ENCODE measurements at places on chromosomes 1 and 21. TPM values are rescaled to one million over a fixed set of nuclear protein-coding genes. Genes with fewer than 3 reads are reported as not detected.
A peak's percentile ranks its signal among the peaks of the same experiment; 100 is the strongest.

GRCh38 chr1:42480921-42481320 is 17.8 kb downstream of the CCDC30 start:
- H3K4me1 ChIP-seq, result no peaks in the 10 kb centered on the region
- no peak for DNase-seq
- H3K36me3 ChIP-seq, result no peaks in the 10 kb centered on the region
- no peak overlapping the region for H3K27ac ChIP-seq
- no peaks in the 10 kb centered on the region for H3K27me3 ChIP-seq
- no peak overlapping the region for H3K4me3 ChIP-seq

GRCh38 chr1:31700468-31701090 is 3.2 kb downstream of the COL16A1 start:
- no peak overlapping the region for H3K27ac ChIP-seq
- peaks cover 37% of the 10 kb centered on the region for H3K36me3 ChIP-seq
- DNase-seq, result no peak
- peaks cover 15% of the 10 kb centered on the region for H3K4me1 ChIP-seq

Gene KCNE2
- polyA plus RNA-seq, result 0.31 TPM

GRCh38 chr1:218259800-218260199 is 25.3 kb upstream of the RRP15 start:
- no peaks in the 10 kb centered on the region for H3K4me1 ChIP-seq
- no peak overlapping the region for H3K4me3 ChIP-seq
- no peaks in the 10 kb centered on the region for H3K27me3 ChIP-seq
- DNase-seq, result no peak

Gene GCSAML
- polyA plus RNA-seq, result 0.18 TPM

- no peak overlapping the region for H3K27ac ChIP-seq
- peaks cover 10% of the 10 kb centered on the region for H3K4me1 ChIP-seq
- H3K36me3 ChIP-seq, result no peaks in the 10 kb centered on the region
- no peak overlapping the region for H3K4me3 ChIP-seq
- DNase-seq, result peak; percentile 94
- H3K27me3 ChIP-seq, result no peaks in the 10 kb centered on the region
Observed at GRCh38 chr1:55623311-55623710, 408.1 kb upstream of the USP24 start.

- H3K4me3 ChIP-seq, result no peak overlapping the region
Observed at GRCh38 chr1:69524015-69524414, 43.7 kb upstream of the LRRC7 start.

Gene STYXL2
- 0.02 TPM for polyA plus RNA-seq

- DNase-seq, result no peak
- H3K27ac ChIP-seq, result peak overlapping the region; percentile 78
- H3K27me3 ChIP-seq, result no peaks in the 10 kb centered on the region
- H3K4me1 ChIP-seq, result no peaks in the 10 kb centered on the region
- H3K36me3 ChIP-seq, result no peaks in the 10 kb centered on the region
- no peak overlapping the region for H3K4me3 ChIP-seq
Observed at GRCh38 chr1:25806418-25806817, 6.4 kb downstream of the SELENON start.

Gene HSPB7
- polyA plus RNA-seq, result 11.5 TPM

Gene SPRR2G
- not detected for polyA plus RNA-seq

- no peak overlapping the region for H3K27ac ChIP-seq
- H3K36me3 ChIP-seq, result no peaks in the 10 kb centered on the region
- peaks cover 2% of the 10 kb centered on the region for H3K4me1 ChIP-seq
- H3K27me3 ChIP-seq, result no peaks in the 10 kb centered on the region
Observed at GRCh38 chr1:87064309-87064708, 149.9 kb downstream of the HS2ST1 start.

DNA sequence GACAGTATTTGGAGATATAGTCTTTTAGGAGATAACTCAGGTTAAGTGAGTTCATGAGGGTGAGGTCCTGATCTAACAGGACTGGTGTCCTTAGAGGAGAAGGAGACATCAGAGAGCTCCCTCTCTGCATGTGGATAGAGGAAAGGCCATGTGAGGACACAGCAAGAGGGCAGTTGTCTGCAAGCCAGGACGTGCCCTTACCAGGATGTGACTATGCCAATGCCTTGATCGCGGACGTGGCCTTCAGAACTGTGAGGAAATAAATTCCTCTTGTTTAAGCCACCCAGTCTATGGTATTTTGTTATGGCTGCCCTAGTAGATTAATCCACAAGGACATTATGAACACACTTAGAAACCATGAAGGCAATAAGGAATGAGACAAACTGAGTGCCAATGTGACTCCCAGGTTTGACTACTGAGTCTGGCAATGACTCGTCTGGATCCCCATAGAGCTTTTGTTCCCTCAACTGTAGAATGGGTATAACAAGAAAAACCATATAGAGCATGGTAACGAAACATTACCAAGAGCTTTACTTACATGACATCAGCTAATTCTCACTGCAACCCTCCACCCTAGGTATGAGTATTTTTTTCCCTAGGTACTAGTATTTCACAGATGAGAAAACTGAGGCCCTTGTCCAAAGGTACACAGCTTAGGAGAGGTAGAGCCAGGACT is 6.5 kb downstream of the URB1 start:
- no peaks in the 10 kb centered on the region for H3K4me1 ChIP-seq
- H3K4me3 ChIP-seq, result no peak overlapping the region
- no peaks in the 10 kb centered on the region for H3K27me3 ChIP-seq

Gene PGLYRP4
- polyA plus RNA-seq, result 1.0 TPM

GRCh38 chr1:175720023-175720422 is 23.4 kb downstream of the TNR start:
- no peaks in the 10 kb centered on the region for H3K36me3 ChIP-seq
- H3K4me3 ChIP-seq, result no peak overlapping the region
- no peak for DNase-seq
- no peak overlapping the region for H3K27ac ChIP-seq
- H3K4me1 ChIP-seq, result no peaks in the 10 kb centered on the region

DNA sequence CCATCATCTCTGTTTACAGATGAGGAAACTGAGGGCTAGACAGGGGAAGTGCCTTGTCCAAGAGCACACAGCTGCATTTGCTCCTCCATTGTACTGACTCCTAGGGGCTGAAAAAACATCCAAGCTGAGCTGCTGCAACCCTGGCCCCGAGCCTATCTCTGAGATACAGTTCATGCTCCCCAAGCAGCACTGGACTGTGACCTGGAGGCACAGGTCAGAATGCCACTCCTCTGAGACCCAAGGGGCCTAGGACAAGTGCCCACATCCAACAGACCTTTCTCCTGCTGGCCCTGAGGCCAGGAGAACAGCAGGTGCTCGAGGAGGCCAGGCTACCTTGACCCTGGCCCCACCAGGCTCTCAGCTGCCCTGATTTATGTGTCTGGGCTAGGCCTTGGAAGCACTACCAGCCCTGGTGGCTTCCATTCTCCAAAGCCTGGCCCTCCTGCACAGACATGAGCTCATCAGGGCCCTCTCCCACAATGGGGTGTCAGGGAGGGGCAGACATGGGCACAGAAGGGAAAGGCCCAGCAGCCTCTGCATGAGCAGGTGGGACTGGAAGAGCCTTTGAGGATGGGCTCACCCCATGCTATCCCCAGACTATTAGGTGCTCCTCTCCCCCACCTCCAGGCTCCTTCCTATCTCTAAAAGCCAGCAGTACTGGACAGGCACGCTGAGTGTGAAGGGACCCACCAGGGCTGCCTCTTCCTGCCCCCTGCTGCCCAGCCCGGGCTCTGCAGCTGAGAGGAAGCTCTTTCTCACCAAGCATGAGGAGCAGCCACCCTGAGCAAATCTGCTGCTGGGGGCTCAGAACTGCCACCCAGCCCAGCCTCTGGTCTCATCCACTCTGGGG is 18.8 kb downstream of the ADGRB2 start:
- H3K36me3 ChIP-seq, result no peaks in the 10 kb centered on the region
- no peak overlapping the region for H3K4me3 ChIP-seq
- DNase-seq, result peak; percentile 43
- H3K27me3 ChIP-seq, result no peaks in the 10 kb centered on the region
- H3K27ac ChIP-seq, result no peak overlapping the region

DNA sequence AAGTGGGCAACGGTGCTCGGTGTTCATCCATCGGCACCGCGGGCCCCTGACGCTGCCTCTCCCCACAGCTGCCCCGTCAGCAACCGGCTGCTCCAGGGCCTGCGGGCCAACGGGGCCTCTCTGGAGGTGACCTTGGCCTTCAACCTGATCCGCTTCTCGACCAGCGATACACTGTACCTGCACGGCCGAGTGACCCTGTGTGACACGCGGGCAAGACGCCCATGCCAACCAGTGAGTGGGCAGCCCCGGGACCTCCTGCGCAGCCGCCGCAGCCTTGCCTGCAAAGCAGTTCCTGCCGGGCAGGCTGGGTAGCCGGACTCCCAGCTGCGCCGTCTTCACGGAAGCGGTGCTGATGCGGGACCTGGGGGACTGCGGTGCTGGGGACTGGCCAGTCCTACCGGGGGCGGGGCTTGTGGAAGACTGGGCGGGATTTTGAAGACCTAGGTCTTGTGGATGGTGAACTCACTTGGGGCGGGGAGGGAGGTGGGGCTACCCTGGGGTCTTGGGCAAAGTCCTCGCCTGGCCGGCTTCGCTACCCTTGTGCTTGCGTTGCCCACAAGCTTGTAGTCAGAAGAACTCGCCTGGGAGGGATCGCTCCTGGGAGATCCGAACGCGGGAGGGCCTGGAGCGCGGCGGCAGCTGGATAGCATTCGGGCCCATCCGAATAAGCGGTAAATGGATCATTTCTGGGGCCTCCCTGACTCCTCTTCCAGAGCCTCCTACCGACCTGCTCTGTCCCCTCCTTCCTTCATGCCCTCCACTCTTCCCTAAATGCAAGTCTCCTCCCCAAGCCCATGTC is 8.8 kb upstream of the CEP85 start:
- DNase-seq, result peak; percentile 28
- H3K27me3 ChIP-seq, result peaks cover 24% of the 10 kb centered on the region
- no peaks in the 10 kb centered on the region for H3K36me3 ChIP-seq
- H3K4me3 ChIP-seq, result no peak overlapping the region

GRCh38 chr1:3581296-3582036 is 29.8 kb downstream of the MEGF6 start:
- no peak overlapping the region for H3K27ac ChIP-seq
- no peak overlapping the region for H3K4me3 ChIP-seq
- peak; percentile 78 for DNase-seq
- no peaks in the 10 kb centered on the region for H3K36me3 ChIP-seq
- H3K27me3 ChIP-seq, result no peaks in the 10 kb centered on the region
- H3K4me1 ChIP-seq, result no peaks in the 10 kb centered on the region

GRCh38 chr1:232795497-232796053 is 9.6 kb upstream of the MAP10 start:
- H3K4me1 ChIP-seq, result no peaks in the 10 kb centered on the region
- H3K27me3 ChIP-seq, result no peaks in the 10 kb centered on the region
- H3K4me3 ChIP-seq, result no peak overlapping the region
- no peaks in the 10 kb centered on the region for H3K36me3 ChIP-seq
- no peak overlapping the region for H3K27ac ChIP-seq
- peak; percentile 56 for DNase-seq

Gene CDA
- polyA plus RNA-seq, result 3.3 TPM

- peaks cover 12% of the 10 kb centered on the region for H3K4me1 ChIP-seq
- DNase-seq, result no peak
- H3K27ac ChIP-seq, result peak overlapping the region; percentile 2
- H3K27me3 ChIP-seq, result peaks cover 2% of the 10 kb centered on the region
Observed at GRCh38 chr1:112268408-112268807, 127.6 kb upstream of the CTTNBP2NL start.

DNA sequence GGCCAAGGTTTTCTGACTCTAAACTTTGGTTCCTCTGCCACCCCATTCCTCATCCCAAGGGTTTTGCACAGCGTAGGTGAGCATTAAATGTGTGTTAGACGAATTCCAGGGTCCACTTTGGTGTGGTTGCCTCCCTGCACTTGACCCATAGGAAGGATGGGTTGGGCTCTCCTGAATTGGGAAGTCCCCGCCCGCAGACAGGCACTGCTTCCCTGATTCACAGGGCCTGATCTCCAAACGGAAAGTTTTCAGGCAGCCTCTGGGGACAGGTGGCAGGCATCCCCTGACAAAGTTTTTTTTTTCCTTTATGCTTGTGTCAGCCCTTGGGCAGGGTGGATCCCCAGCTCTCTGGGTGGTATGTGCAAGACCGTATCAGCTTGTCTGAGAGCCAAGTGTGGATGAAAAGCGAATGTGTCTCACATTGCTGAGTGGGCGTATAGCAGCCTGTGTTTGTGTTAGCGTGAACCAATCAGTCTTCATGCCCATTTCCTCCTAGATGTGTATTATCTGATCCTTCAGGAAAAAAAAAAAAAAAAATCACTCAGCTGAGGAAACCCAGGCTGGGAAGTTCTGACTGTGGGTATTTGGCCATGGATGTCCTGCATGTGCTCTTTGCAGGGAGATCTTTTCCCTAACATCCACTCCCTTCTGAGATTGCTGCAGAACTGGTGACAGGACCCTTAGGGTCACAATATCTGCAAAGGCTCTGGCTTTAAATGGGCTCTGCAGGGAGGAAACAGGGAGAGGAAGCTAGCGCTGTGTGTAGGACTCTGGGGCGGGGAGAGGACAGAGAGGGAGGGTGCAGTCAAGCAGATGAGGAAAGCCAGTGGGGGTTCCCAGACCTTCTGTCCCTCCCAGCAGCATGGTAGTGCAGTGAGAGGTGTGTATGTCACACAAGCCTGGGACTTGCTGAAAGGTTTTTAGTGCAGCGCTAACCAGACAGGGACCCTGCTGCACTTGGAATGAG is 42.2 kb upstream of the TRABD2B start:
- no peak overlapping the region for H3K4me3 ChIP-seq
- DNase-seq, result peak; percentile 87
- H3K36me3 ChIP-seq, result no peaks in the 10 kb centered on the region

- DNase-seq, result no peak
- H3K36me3 ChIP-seq, result no peaks in the 10 kb centered on the region
- no peaks in the 10 kb centered on the region for H3K27me3 ChIP-seq
- no peak overlapping the region for H3K27ac ChIP-seq
Observed at GRCh38 chr1:205337481-205337880, 15.9 kb upstream of the NUAK2 start.

Gene C1orf185
- polyA plus RNA-seq, result not detected

GRCh38 chr1:159561497-159561896 is 25.7 kb upstream of the OR10J5 start:
- DNase-seq, result no peak
- no peak overlapping the region for H3K27ac ChIP-seq
- no peaks in the 10 kb centered on the region for H3K36me3 ChIP-seq
- H3K4me1 ChIP-seq, result no peaks in the 10 kb centered on the region
- H3K27me3 ChIP-seq, result no peaks in the 10 kb centered on the region

GRCh38 chr1:116514708-116515525 is 55.9 kb downstream of the CD58 start:
- DNase-seq, result no peak
- H3K4me1 ChIP-seq, result no peaks in the 10 kb centered on the region
- H3K27me3 ChIP-seq, result no peaks in the 10 kb centered on the region
- peak overlapping the region; percentile 82 for H3K27ac ChIP-seq

- no peaks in the 10 kb centered on the region for H3K4me1 ChIP-seq
- H3K4me3 ChIP-seq, result no peak overlapping the region
- no peak overlapping the region for H3K27ac ChIP-seq
- no peaks in the 10 kb centered on the region for H3K27me3 ChIP-seq
- peaks cover 19% of the 10 kb centered on the region for H3K36me3 ChIP-seq
Observed at GRCh38 chr1:42747125-42747524, 7.1 kb upstream of the CLDN19 start.

GRCh38 chr1:165075725-165076370 is 280.7 kb downstream of the LMX1A start:
- H3K4me3 ChIP-seq, result no peak overlapping the region
- no peaks in the 10 kb centered on the region for H3K27me3 ChIP-seq
- H3K27ac ChIP-seq, result no peak overlapping the region
- H3K36me3 ChIP-seq, result no peaks in the 10 kb centered on the region
- no peaks in the 10 kb centered on the region for H3K4me1 ChIP-seq

Gene SYT14
- polyA plus RNA-seq, result not detected

- H3K36me3 ChIP-seq, result no peaks in the 10 kb centered on the region
- DNase-seq, result no peak
- H3K27me3 ChIP-seq, result no peaks in the 10 kb centered on the region
- no peak overlapping the region for H3K27ac ChIP-seq
- H3K4me3 ChIP-seq, result no peak overlapping the region
- H3K4me1 ChIP-seq, result peaks cover 1% of the 10 kb centered on the region
Observed at GRCh38 chr1:100300691-100301090, 34.7 kb downstream of the RTCA start.

Gene CHODL
- polyA plus RNA-seq, result 0.13 TPM

Gene FCRL5
- polyA plus RNA-seq, result 0.26 TPM
